Stimulated activated CD4-positive, alpha-beta T cell treated with anti-CD3 and anti-CD28 coated beads, Interleukin-4, amount 100 ng/mL, for 1 hour (primary cell): ENCODE measurements at places on chromosomes 13 and 19.

DNA sequence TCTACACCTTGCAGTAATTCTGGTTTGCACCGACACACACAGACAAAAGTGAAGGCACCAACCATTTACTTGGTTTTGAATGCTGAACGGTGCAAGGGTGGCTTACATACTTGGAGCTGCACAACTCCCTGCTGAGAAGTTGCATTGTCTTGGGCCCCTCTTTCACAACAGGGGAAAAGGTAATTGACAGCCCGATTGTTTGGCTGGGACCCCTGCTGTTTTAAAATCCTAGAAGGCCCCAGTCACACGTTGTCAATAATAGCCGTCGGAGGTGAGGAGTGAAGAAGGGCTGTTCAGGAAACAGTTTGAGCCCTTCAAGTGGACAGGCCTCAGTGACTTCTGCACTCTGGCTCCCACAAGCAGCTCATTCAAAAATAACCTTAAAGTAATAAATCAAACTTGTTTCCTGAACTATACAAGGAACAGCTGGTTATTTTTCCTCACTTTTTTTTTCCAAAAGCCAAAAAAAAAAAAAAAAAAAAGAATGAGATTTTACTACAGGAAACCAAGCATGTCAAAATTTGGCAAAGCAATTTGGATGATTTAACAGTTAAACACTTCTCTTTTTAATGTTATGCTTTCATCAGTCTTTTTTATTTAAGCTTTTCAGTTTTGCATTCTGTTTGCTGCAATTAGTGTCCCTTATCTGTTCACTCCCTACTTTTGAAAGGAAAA lies 19.0 kb upstream of the SPRY2 start:
- no peak for DNase-seq

- DNase-seq = no peak
Measured at GRCh38 chr13:113865427-113865826, 1.6 kb upstream of the GAS6 start.

- no peak for DNase-seq
Measured at GRCh38 chr19:574658-575526, 2.5 kb downstream of the BSG start.

DNA sequence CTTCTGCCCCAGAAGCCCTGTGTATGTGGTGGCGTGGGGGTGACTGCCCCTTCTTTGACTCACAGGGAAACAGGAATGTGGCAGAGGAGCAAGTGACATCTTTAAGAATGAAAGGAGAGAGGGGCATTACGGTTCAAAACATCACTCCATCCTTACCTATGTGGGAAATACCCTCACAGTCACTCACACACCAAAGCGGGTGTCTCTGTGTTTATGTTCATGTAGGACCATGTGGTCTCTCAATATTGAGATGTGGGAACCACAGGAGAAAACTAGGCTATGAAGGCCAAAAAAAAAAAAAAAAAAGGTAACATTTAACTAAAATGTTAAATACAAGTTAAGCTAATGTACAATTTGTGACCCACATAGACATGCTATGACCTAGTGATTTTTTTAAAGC lies 153.6 kb upstream of the GPR12 start:
- no peak for DNase-seq

- DNase-seq = no peak
Measured at GRCh38 chr13:59120297-59120843, 1043.4 kb downstream of the DIAPH3 start.
